ENCODE measurements at places on chromosomes 16 and 17.

- DNase-seq = no peak
Measured at GRCh38 chr16:7338826-7339225, 6.2 kb downstream of the RBFOX1 start.

DNA sequence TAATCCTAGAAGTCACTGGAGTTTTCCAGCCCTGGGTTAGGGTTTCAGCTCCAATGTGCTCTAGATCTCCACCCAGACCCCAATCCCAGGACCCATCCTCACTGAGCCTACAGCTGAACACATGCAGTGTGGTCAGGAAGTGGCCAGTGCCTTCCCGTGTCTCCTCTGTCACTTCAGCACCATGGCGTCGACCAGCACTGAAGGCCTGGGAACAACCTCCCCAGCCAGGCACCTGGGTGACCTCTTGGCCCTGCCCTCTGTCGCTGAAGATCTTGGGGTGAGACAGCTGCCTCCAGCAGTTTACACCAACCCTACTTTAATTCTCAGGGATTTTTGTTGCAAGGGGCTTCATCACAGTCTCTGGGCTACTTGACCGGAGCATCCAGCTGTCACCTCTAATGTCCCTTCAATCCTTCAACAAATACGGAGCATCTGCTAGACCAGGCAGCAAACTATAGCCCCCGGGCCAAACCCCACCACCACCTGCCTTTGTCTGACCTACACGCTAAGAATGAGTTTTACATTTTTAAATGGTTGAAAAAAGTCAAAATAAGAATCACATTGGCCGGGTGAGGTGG, 18.0 kb upstream of the GSG1L start:
- DNase-seq = no peak

DNA sequence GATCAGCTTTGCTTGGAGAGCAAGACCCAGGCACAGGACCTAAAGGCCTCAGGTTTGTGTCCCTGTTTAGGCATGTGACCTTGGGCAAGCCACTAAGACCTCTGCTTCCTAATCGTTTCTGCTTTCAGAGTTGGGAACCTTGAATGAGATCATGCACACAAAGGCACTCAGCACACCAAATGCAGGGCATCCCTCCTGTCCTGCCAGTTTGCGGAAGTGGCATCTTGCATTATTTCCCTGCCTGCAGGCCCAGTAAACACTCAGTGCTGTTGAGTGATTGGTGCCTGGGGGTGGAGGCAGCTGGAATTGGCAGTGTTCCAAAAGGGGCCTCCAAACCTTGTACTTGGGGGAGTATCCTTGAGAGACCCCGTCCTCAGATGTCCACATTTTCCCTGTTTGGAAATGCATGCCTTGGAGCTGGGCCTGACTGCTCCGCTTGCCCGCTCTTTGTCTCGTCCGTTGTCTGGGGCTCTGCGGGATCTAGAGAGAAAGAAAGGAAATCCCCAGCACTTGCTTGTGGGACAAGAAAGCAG, 28.7 kb downstream of the MRM1 start:
- no peak for DNase-seq

DNA sequence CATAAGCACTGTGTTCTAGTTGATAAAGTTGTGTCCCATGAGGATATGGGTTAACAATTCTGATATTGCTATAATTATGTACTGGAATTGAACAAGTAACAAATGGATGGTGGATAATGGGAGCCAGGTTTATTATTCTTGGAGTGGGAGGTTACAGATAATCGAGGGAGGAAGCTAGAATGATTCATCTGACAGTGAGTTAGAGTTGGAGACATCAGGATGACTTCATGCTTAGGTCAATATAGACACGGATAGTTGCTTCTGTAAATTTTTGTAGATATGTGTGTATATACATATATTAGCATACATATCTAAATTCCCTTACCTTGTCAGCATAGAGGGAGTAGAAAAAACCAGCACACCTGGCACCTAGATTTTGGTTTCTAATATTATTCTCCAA, 293.4 kb downstream of the SHISA9 start:
- no peak for DNase-seq

DNA sequence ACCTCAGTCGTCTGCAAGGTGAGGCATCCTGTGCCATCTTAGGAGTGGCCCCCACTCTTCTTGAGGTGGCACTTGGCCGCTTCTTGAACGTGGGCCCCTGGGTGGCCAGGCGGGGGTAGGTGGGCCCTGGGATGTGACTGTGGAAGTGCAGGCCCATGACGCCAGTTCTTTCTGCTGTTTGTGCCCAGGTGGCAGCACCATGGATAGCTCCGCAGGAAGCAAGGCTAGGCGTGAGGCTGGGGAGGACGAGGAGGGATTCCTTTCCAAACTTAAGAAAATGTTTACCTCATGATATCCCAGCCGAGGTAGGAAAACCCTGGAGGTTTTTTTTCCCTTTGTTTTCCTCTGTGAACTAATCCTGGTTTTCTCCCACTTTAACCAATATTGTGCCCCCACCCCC, 19.8 kb downstream of the NMRAL1 start:
- DNase-seq = no peak
